AML-193 (cell line): ENCODE measurements at places on chromosomes 1 and 21.

- no peak for DNase-seq
These were observed 409.9 kb downstream of the PTPRU start for GRCh38 chr1:29646161-29646775.

GRCh38 chr1:165875171-165875570, 47.8 kb downstream of the UCK2 start:
- no peak for DNase-seq

DNA sequence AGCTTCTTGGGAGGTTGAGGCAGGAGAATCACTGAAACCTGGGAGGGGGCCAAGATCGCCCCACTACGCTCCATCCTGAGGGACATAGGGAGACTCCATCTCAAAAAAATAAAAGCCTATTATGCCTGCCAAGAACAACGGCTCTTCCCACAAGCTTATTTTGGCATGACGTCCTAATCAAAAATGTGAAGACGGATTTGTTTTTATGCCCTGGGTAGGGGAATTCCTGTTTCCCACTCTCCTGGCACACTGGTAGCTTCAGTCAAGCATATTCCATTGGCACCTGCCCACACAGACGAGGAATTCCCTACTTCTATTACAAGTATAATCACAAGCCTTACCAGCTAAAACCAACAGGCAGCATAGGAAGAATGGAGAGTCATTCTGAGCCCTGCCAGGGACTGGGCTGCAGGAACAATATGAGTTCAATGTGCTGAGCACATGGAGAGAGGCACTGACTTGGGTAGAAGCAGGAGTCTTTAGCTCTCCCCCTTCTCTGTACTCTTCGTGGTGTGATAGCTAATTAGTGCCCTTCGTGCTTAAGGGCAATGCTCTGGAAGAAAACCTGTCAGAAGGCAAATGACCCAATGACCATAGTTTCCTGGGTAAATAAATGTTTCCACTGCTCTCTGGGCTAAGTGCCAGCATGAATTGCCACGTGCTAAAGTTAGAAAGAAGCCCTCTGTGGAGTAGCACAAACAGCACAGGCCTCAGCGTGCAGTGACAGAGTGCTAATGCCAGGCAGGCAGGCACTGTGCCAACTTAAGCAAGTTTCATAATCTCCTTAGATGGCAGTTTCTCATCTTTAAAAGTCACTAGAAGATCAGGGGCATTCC, 16.8 kb downstream of the TNFSF4 start:
- peak; percentile 56 for DNase-seq

DNA sequence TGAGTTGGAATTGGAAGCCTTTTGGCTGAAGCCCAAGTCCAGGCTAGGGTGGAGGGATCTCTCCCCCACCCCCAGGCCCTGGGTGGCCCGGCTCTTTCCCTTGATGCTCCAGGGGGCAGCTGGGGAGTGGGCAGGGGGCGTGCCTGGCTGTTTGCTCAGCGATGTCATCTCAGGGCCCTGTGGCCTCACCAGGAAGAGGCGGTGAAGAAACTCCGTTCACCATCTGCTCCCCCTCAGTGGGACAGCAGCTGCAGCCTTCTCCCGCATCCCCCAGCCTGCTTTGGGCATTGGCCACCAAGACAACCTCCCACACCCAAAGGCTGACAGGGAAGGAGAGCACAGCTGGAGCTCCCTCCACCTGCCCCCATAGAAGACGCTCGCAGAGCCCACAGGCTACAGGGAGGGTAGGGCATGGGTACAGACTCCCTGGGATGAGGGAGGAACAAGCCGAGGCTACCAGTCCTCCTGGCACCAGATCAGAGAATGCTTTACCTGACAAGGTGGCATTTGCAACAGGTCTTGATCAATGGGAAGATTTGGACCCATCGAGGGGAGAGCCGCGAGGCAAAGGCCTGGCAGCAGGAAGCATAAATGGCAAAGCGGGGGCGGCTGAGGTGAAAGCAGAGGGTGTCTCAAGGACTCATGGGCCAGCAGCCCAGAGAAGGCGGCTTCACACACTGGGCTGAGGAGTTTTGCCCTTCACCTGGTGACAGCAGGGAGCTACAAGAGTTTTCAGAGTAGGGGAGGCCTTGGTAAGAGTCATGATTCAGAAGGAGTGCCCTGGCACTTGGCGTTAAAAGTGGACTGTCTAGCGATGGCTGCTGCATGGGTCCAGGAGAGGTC, 6.5 kb upstream of the GUCA2A start:
- no peak for DNase-seq

GRCh38 chr1:17755120-17755519, at the start of gene ACTL8:
TSS of gene ACTL8 (plus strand) at chr1:17755333. CDS start at chr1:17823009, 67,676 bp downstream.
- DNase-seq: no peak

- DNase-seq: no peak
These were observed 85.7 kb downstream of the ITPKB start for GRCh38 chr1:226653311-226653921.

DNA sequence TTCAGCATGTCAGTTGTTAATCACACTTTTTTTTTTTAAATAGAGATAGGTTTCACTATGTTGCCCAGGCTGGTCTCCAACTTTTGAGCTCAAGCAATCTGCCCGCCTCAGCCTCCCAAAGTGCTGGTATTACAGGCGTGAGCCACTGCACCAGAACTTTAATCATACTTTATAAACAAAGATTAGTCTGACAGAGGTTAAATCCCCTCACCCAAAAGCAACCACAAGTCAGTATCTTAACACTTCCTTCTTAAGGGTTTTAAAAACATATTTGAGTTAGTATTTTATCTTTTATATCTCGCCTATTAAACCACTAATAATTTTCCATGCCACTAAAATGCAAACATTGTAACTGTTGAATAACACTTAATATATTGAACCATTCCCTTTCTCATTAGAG, 70.2 kb downstream of the COP1 start:
- no peak for DNase-seq

DNA sequence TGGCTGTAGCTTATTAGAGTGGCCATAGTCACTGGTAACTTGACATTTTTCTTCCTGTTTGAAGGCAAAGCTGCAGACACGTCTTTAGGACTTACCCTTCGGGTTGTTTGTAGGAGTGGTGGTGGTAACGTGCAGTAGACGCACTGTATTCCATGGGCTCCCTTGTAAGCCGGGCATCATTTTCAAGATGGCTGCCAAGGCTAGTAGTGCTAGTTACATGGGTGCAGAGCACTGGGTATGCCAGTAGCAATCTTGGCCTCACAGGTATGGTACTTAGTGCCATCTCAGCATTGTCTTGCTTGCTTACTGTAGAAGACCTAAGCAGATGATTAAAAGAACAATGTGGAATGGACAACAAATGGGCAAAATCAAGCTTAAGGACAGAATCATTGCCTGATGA, 1.9 kb downstream of the YBX1 start:
- DNase-seq: no peak

- DNase-seq: no peak
These were observed 22.2 kb upstream of the TMEM52 start for GRCh38 chr1:1941211-1941841.
